ENCODE measurements at places on chromosomes 13 and 19.

DNA sequence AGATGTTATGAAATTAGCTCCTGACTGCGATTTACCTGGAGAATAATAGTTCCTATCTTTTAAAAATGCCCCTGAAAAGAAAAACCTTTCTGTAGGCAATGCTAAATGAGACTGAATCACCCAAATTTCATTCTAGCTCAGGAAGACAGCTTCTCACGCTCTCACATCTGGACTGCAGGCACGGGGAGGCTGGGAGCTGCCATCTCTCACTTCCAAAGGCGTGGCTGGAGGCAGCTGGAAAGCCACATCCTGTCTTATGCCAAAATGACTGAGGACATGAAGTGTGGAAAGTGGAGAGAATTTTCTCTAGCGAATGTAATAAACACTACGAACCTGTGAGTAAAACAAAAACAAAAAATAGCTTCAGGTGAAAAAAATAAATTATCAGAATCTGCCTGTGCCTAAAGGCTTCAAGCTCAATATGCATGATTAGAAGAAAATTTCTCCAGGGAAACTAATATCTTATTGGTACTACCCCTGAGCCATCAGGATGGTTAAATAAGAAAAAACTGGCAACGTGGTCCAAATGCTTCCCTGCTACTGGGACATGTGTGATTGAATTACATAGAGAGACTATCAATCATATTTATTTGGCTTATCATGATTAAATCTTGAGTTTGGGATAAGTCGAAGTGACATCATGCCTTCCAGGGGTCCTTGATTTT is 58.1 kb upstream of the UBL3 start:
- no peak for DNase-seq

- DNase-seq, result no peak
These were observed 62.6 kb downstream of the MAP4K1 start for GRCh38 chr19:38555200-38555599.

DNA sequence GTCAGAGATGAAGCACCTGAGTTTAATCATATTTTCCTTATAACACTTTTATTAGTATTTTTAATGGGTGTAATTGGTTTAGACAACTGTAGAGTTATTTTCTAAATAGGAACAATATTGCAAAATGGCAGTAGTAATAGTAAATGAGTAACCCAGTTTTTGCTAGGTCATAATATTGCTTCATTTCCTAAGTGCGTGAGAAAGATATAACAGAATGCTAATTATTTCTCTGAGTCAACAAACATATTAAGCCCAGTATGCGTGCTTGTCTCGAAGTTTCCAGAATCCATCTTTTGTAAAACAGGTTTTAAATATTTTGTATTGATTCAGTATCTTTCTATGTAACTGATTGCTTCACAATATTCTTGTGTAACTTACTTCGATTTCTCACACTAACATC is 315.3 kb downstream of the MYO16 start:
- DNase-seq, result no peak

GRCh38 chr13:48818495-48819356 is 157.0 kb upstream of the FNDC3A start:
- no peak for DNase-seq

- DNase-seq, result no peak
These were observed 34.6 kb upstream of the KATNAL1 start for GRCh38 chr13:30341815-30342570.

GRCh38 chr13:113170511-113170910 is 12.1 kb downstream of the PROZ start:
- no peak for DNase-seq

DNA sequence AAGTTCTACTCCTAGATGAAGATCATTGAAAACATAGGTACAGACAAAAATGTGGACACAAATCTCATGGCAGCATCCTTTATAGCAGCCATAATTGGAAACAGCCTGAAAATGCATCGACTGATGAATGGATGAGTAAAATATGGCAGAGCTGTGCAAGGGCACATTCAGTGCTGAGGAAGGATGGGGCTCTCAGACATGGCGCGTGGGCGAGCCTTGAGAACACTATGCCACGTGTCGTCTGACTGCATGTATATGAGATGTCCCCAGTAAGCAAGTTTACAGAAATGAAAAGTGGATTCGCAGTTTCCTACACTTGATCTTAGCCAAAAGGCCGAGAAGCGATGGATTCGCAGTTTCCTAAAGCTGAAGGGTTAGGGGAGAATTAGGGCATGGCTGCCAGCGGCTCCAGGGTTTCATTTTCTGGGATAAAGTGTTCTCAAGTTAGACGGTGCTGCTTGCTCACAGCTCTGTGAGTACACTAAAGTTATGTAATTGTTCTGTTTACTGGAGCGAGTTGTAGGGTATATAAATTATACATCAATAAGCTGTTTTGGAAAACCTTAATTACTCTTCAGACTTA is 78.0 kb downstream of the RAB20 start:
- no peak for DNase-seq

DNA sequence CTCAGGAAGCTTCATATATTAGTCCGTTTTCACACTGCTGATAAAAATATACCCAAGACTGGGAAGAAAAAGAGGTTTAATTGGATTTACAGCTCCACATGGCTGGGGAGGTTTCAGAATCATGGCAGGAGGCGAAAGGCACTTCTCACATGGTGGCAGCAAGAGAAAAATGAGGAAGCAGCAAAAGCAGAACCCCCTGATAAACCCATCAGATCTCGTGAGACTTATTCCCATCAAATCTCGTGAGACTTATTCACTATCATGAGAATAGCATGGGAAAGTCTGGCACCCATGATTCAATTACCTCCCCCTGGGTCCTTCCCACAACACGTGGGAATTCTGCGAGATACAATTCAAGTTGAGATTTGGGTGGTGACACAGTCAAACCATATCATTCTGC is 23.1 kb downstream of the FLT3 start:
- no peak for DNase-seq

GRCh38 chr13:83150616-83151307 is 731.5 kb downstream of the SLITRK1 start:
- no peak for DNase-seq

DNA sequence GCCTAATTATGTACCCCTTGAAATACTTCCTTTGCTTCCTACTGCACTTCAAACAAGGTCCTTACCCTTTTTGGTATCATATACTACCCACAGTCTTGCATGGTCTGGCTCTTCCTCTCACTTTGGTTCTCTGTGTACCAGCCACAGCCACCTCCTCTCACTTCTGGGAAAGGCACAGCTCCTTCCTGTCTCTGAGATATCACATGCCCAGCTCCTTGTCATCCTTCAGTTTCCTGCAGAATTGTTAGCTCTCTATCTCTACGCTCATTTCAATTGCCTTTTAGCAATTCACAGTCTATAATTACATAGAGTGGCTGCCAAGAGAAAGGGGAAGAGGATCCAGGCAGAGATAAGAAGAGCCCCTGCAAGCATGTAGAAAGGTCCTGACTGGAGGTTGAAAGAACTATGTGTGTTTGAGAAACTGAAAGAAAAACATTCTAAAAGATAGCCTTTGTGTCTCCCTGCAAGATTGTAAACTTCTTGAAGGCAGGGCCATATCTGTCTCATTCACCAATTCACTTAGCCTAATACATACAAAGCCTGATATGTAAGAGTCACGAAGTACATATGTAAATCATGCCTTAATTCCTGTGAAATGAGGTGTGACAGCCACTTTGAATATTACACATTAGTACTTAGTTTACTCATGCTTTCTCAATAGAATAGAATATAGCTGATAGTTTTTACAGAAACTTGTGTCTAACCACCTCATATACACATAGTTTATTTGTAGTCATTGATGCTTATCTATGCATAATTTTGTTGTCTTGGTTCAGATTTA is 933.1 kb downstream of the DIAPH3 start:
- no peak for DNase-seq

Data from NCI-H187 (cell line).